ENCODE measurements at places on chromosomes 4 and X.

DNA sequence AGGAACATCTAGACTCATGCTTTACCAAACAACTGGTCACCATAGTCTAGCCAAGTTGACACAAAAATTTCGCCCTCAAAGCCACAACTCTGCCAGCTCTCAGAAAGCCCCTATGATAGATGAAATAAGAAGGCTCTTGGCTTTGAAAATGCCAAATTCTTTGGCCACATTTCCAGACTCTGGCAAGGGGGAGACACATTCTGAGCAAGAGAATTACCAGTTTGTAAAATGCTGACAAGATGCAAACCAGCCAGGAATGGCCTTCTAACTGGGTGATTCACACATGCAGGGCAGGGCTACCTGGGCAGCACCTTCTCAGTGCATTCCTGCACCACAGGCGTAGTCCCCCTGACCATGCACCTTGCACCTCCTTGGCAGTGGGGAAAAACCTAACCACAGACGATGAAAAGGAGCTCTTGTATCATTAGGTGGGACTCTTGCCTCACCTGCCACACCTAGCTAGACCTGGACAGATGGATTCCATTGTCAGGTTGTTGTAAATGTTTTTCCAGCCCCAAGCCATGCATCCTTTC is 77.4 kb upstream of the CPEB2 start:
- DNase-seq, result no peak

- no peak for DNase-seq
Observed at GRCh38 chr4:123507376-123507775, 110.8 kb downstream of the SPRY1 start.

GRCh38 chr4:163527172-163527571 is 32.7 kb downstream of the TMA16 start:
- DNase-seq, result no peak

DNA sequence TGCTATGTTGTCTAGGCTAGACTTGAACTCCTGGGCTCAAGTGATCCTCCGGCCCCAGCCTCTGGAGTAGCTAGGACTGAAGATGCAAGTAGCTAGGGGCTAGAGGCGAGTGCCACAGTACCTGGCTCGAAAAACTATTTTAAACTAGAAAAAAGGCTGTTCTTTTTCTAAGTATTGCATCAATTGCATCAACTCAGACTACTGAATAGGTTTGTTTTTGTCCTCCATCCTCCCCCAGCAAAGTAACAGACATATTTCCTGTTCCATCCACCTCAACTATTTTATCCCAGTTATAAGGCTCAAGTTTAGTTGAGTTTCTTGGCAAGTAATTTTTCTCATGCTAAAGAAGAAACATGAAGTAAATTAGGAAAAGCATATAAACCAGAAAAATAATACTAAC is 4.1 kb downstream of the SH3RF1 start:
- DNase-seq, result no peak

DNA sequence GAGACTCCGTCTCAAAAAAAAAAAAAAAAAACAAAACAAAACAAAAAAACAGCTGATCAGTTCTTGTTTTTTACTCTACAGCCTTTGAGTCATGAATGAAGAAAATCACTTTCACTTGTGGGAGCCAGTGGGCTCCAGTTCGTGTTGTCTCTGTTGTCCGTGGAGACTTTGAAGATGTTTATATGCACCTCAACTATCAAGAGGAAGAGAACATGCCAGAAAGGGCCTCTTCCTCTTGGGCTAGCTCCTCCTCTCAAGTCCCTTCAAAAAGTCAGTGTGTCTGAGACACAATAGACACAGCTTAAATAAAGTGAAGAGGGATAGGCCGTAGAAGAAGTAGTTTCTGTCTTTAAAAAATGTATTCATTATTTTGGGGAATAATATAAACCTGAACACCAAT is 182.7 kb downstream of the KDR start:
- no peak for DNase-seq

Measured in NCI-H345 (cell line).